T-helper 1 cell (primary cell): ENCODE measurements at places on chromosomes 2 and 18.

- DNase-seq: no peak
These were observed 225.8 kb downstream of the PTGR3 start for GRCh38 chr18:74982946-74983635.

DNA sequence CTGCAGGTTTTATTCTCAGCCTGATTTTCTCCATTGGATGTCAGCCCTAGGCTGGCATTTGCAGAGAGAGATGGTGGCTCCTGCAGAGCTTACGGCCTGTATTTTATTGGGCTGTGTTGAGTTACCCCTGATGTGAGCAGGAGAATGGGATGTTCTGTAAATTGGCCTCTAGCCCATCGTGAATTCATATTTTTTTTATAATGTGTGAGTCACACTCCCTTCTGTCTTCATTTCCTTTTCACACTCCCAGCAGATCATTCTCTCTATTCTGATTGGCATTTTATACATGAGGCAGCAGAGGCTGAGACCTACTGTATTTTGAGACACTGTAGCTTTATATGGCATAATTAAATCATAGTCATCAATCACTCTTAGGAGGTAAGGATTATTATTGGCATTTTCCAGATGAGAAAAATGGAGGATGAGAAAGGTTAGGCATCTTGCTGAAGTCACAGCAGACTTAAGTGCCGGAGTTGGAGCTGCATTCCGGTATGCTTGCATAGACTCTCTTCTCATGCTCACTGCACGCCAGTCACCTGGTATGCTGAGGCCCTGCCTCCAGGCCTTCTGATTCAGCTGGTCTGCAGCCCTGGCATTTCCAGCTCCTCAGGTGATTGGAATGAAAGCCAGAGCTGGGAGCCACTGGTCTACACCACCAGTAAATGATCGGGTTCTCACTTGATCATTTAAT lies 142.4 kb downstream of the NEDD4L start:
- DNase-seq: no peak

- DNase-seq: no peak
These were observed 70.6 kb upstream of the ODC1 start for GRCh38 chr2:10518470-10519393.

DNA sequence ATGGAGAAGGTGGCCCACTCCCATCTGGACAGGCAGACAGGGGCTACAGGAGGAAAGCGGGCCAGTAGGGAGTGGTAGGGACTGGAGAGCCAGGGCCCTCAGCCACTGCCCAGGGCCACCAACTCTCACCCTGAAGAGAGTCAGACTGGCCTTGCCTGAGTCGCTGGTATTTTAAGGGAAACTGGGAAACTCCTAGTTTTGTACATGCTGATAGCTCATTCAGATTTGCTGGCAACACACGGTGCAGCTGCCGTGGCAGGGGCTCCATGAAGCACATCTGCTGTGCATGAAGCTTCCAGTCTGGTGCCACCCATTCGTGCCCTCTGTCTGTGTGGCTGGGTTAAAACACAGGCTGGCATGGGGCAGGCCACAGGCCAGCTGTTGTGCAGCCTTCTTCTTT lies 137.3 kb upstream of the GLI2 start:
- no peak for DNase-seq

- DNase-seq: no peak
These were observed 141.6 kb downstream of the CCDC148 start for GRCh38 chr2:158315000-158315399.

GRCh38 chr2:136154384-136154783 lies 36.4 kb upstream of the CXCR4 start:
- no peak for DNase-seq

DNA sequence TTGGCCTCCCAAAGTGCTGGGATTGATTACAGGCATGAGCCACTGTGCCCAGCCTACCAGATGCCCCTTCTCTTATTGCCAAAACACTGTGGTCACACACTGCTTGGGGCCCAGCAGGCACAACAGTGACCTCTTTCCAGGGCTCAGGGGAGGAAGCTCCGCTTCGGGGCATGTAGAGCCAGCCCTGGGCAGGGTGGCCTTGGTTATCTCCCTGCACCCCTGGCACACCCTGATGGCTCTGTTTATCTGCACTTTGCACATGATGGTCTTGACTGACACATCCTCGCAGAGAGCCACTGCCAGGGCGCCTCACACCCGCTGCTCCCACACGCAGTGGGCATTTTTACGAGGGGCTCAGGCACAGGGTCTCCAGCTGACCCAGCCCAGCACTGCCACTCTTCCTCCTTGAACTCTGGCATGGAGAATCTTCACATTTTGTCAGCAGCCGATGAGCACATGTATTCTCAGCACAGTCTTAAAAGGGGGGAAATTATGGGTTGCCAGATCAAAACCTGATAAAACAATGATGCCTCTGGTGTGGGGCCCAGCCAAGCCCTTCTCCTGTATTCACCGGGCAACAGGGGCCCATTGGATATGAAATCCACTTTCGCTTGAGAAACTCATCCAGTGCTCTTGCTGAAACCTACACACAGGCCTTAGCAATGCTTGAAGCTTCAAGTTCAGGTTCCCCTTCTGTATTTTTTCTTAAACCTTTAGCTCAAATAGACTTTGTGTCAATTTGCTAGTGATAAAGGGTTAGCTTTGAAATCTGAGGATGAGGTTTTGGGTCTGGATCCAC lies 5.9 kb downstream of the GYPC start:
- DNase-seq: no peak

GRCh38 chr2:113878743-113879142 lies 11.1 kb upstream of the ACTR3 start:
- DNase-seq: no peak

GRCh38 chr2:218334531-218334930 lies 22.1 kb upstream of the CATIP start:
- DNase-seq: no peak

DNA sequence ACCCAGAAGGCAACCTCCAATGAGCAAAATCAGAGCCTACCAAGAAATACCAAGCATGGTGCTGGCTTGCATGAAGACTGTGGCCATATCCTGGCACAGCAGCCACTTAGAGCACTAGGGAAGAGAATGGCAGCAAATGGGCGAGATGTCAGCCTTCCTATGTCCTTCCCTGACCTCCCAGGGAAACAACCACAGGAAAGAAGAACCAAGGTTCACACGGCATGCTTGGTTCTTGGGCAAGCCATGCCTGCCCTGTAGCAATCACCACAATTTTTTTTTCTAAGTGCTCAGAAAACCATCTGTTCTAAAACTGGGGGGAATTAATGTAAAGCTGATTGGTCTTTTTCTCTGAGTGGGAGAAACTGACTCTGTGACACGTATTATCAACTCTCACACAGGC lies 27.8 kb downstream of the GALNT14 start:
- DNase-seq: no peak

DNA sequence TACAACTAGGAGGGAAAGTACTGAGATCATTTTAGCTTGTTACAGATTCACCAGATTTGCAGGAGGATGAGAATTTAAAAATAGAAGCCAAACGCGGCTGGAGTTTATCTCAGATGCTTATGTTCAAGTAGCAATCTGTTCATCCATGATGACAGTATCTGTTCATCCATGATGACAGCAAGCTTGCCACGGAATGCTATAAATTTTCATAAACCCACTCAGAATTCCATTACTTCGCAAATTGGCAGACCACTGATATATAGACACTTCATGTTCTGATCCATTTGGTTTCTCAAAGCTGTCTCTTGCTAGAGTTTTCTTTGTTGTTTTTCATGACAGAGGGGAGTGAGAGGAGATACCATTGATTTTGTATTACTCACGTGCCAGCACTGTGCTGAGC lies 84.2 kb downstream of the GAREM1 start:
- DNase-seq: no peak

DNA sequence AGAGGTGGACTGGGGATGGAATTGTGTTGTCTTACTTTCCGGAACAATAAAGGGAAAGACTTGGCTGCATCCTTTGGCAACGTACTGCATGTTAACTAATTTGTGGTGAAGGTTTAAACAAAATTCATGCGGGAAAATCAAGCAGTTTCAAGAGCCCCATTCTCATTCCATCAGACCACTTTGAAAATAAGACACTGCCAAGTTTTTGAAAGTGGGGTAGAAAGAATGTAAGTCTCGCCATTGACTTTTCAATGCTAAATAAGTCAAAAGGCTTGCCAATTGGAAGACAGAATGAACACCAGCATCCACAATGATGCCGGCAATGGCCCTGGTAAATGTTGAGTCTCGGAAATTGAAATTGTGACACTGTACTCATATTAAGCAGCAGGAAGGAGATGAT lies 322.0 kb downstream of the RND3 start:
- DNase-seq: no peak

DNA sequence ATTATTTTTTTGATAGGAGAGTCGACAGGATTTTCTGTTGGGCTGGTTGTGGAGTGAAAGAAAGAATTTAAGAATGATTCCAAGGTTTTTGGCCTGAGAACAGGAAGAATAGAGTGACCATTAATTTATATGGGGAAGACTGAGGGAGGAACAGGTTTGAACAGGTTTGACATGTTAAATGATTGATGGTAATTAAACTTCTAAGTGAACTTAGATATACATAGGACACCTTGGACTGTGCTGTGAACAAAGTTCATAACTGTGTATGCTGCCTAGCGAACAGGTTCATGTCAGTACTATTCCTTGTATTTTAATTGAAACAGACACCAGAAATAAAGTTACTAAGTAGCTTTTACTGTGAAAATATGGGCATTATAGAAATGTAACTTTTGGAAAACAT lies 212.0 kb downstream of the SPAG16 start:
- no peak for DNase-seq

- DNase-seq: no peak
These were observed 20.2 kb downstream of the CRACDL start for GRCh38 chr2:98915751-98916358.
